ENCODE measurements at places on chromosomes 11 and 22. TPM values are rescaled to one million over a fixed set of nuclear protein-coding genes. Genes with fewer than 3 reads are reported as not detected.

Gene GRAP2
- total RNA-seq: 13.5 TPM

- H3K4me3 ChIP-seq: peak within 1 kb of the TSS; percentile 96
- peaks cover 2% of the 10 kb centered on the region for H3K36me3 ChIP-seq
- H3K27ac ChIP-seq: peak within 1 kb of the TSS; percentile 92
- peak; percentile 96 for DNase-seq
- peaks cover 10% of the 10 kb centered on the region for H3K4me1 ChIP-seq
- H3K27me3 ChIP-seq: no peaks in the 10 kb centered on the region
Observed at GRCh38 chr22:41688365-41689211, at the start of gene SNU13. Gene SNU13, minus strand, starts transcription at chr22:41688867. Its CDS starts 71 bp downstream, at chr22:41688796.

Gene LSP1
- total RNA-seq: 445 TPM

Gene MS4A6E
- not detected for total RNA-seq

DNA sequence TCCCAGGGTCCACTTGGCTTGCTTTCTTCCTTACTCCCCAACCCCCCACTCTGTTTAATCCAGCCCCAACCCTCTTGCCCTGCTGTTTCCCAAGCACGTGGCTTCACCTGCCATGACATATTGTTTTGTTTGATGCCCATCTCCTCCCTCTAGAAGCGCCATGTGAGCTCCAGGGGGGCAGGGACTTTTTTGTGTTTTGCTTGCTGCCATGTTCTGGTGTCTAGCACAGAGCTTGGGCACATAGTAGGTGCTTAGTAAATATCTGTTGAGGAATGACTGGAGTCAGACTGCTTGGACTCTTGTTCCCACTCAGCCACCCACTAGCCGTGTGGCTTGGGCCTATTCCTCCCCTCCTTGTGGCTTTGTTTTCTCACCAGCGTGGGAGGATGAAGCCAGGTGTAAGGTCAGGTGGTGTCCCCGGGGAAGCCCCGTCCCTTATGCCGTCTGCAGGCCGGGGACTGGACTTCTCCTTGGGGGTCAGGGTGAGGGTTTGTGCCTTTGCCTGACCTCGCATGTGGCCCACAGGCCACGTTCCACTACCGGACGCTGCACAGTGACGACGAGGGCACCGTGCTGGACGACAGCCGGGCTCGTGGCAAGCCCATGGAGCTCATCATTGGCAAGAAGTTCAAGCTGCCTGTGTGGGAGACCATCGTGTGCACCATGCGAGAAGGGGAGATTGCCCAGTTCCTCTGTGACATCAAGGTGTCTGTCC lies 3.8 kb downstream of the AIP start:
- H3K4me1 ChIP-seq: peaks cover 58% of the 10 kb centered on the region
- peak overlapping the region; percentile 4 for H3K4me3 ChIP-seq
- H3K27ac ChIP-seq: peak overlapping the region; percentile 65
- H3K27me3 ChIP-seq: no peaks in the 10 kb centered on the region

Gene PVALB
- not detected for total RNA-seq

DNA sequence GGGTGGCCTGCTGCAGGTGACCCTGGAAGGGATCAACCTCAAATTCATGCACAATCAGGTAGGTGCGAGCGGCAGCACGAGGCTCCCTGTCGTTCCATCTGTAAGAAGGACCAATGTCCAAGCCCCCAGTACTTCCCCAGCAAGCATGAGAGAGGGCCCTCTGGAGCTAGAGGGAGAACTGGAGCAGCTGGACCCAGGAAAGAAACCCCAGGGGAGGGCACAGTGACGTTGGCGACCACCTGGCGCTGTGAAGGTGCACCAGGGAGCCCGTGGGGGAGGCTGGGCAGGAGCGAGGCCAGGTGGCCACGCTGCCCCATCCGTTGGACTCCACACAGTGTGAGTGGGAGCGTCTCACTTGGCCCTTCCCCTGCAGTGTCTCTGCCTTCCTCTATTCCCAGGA lies 28.0 kb downstream of the MYBPC3 start:
- H3K27me3 ChIP-seq: no peaks in the 10 kb centered on the region
- H3K4me3 ChIP-seq: no peak overlapping the region
- DNase-seq: no peak
- no peaks in the 10 kb centered on the region for H3K4me1 ChIP-seq
- no peak overlapping the region for H3K27ac ChIP-seq

All from B cell (primary cell).